Mammary epithelial cell (primary cell): ENCODE measurements at places on chromosomes 7 and 10. TPM values are rescaled to one million over a fixed set of nuclear protein-coding genes. Genes with fewer than 3 reads are reported as not detected.

The ARL4A gene
- 57.3 TPM for total RNA-seq

The FAM241B gene
- 14.0 and 15.1 TPM in 2 replicates for total RNA-seq

The LIPM gene
- total RNA-seq, result not detected

The CBLL1 gene
- total RNA-seq, result 37.8 TPM

The MCMBP gene
- total RNA-seq, result 48.7 TPM

The ZNF438 gene
- 3.2 and 3.4 TPM in 2 replicates for total RNA-seq

The NPSR1 gene
- total RNA-seq, result not detected

The AKR1B1 gene
- total RNA-seq, result 128 and 137 TPM in 2 replicates

The CEP55 gene
- 21.0 and 35.4 TPM in 2 replicates for total RNA-seq

The RAPGEF5 gene
- total RNA-seq, result 6.0 TPM

The LRRC17 gene
- total RNA-seq, result not detected

The SPAG6 gene
- total RNA-seq, result not detected

- DNase-seq, result no peak
Measured at GRCh38 chr7:26724795-26725194, 139.6 kb downstream of the SKAP2 start.

- no peak for DNase-seq
Measured at GRCh38 chr7:83640240-83640639, 8.7 kb downstream of the SEMA3E start.

GRCh38 chr10:17174626-17175025, 26.8 kb downstream of the TRDMT1 start:
- no peak for DNase-seq

GRCh38 chr7:85342781-85343180, 155.9 kb upstream of the SEMA3D start:
- no peak for DNase-seq

DNA sequence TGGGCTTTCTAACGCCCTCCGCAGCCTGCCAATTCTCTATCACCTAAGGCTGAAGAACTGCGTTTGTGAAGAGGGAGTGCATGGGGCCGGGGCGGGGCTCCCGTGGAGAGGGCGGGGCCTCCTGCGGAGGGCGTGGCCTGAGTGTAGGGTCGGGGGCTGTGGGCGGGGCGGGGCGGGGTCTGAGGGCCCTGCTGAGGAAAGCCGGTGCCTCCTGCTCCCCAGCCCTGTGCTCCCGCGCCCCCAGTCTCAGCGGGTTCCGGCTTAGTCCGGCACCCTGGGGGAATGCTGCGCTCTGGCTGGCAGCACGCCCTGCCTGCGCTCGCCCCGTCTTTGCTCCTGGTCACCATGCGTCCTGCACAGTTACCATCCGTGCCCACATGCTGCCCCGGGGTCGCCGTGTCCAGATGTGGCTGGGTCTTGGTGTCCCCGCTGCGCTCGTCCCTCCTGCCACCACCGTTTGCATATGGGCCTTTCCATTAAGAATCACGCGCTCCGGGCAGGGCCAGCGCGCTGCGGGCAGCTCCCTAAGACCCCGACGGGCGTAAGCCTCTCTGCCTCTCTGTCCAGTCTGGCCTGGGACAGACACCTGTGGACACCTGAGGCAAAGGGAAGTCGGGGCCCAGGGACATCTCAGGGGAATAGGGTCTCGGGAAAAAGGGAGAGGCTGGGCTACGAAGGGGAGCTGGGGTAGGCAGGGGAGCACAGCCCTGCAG, 144.0 kb upstream of the RET start:
- no peak for DNase-seq

GRCh38 chr10:52308251-52309031, 5.6 kb upstream of the DKK1 start:
- DNase-seq, result peak; percentile 45

DNA sequence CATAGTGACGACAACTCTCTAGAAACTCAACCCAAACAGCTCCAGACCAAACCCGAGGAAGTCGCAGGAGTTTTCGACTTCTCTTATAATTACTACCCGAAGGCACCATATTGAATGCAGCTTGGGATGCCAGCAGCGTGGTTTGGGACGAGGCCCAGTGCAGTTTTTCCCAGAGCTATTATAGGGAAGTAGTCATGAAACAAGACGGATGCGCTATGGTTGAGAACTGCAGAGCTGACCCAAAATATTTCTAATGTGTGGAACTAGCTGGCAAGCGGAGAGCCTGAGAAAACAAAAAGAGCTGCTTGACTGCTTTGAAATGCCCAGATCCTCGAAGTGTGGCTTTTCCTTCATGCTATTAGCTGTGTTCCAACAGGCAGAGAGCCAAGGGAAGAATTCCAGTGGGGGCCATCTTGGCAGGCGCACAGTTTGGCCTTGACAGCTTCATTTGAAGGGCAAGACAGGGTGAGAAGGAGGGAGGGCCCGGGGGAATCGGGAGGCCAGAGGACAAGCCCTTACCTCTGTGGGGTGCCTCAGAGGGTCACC, 122.7 kb downstream of the CUL2 start:
- DNase-seq, result no peak

GRCh38 chr10:101840102-101840684, 3.4 kb downstream of the KCNIP2 start:
- DNase-seq, result peak; percentile 24

DNA sequence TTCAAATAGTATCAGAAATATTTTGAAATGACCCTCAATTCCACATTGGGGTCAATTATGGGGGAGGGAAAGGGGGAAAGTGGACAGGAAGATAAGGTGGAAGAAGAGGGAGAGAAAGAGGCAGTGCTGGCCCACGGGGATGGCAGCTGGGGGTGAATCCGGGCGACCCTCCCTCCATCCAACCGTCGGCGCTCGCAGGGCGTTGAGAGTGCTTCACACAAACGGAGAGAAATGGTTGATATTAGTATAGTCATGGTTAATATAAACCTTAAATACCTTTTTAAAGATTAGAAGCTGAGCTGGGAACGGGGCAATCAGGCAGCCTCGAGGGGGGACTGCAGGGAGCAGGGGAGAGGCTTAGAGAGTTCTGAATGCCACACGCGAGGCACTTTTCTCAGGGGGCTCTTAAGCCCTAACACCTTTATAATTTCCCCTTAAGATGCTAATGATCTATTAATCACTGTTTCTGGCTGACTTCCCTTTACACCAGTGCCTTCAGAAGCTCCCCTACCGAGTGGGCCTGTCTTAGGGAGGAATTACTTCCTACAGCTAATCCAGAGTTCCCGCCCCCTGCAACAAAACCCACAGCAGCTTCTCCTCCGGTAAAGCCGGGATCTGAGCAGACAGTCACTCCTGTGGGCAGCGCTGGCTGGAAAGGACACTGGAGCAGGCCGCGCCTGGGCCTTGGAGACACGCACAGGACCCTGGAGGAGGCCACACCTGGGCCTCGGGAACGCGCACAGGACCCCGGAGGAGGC, 39.5 kb downstream of the PRKAG2 start:
- no peak for DNase-seq

DNA sequence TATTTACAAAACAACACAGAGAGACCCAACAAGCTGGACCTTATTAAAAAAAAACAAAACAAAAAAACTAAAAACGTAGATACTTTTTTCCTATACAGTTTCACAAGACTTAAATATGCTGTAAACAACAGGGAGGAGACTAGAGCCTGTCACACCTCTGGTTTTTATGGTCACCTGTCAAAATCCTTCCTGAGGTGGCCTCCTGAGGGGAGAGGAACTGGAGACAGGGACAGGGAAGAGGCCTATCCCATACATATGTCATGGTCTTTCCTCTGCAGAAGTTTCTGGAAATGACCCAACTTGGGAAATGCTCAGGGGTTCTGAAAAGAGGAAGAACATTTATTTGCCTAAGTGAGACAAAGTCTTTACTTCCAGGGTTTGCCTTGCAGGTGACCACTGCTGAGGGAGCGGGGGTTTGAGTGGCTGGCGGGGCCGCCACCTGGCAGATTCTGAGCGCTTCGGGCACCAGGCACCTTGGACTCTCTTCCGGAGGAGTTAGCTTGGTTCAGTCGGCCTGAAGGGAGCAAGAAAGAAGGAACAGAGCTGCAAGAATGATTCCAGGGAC, 18.3 kb downstream of the CPA1 start:
- DNase-seq, result no peak

DNA sequence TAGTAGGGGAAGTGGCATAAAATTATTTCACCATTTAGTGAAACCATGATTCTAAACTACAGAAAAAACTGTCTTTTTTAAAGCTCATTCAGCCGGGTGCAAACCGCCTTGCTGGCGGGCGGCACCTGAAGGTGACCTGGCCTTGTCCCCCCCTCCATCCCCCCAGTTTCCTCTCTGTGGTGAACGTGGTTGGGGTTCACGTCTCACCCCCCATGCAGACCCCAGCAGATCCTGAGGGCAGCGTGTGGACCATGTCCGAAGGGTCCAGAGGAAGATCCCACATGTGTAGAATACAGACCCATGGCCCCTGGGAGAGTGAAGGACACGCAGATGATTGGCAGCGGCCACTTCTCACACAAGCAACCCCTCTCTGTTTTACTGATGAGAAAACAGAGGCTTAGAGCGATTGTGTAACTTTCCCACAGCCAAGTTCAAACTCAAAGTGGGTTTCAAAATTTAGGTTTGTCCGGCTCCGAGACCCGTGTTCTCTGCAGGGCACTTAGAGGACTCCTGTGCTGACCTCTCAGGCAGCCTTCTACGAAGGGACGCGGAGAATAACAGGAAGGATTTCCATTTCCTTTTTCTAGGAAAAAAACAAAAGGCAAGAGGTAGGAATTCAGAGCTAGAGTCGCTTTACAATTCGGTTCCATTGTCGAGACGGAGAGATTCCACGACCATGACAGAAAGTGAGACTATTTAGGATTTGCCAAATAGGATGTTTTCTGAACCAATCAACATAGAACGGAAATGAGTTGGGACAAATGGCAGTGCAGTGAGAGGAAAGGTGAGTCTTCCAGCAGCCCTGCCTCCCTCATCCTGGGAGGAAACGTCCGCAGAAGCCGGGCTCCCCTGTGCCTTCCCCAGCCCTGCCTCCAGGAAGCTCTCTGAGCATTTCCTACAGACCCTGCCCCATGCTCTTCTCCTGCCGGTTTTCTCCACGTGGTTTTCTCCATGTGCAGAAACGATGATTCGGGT, 67.6 kb upstream of the PITRM1 start:
- no peak for DNase-seq

- no peak for DNase-seq
Measured at GRCh38 chr7:8070451-8071180, 102.0 kb downstream of the GLCCI1 start.

- DNase-seq, result no peak
Measured at GRCh38 chr10:14008740-14009080, 322.0 kb downstream of the FRMD4A start.

DNA sequence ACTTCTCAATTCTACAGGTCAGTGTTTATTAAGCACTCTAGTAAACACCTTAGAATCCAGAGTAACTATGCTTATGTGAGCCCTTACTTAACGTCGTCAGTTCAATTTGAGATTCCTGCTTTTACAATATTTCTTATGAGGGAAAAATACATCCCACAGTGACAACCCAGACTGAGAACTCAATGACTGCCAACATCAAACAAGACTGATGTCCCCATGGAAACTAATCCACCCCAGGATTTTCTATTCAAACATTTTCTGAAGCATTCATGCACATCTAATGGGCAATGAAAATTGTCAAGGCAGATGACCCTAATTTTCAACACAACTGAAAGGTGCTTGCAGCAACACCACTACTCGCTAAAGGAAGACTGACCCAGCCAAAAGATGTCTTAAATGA, 67.0 kb downstream of the ATE1 start:
- no peak for DNase-seq

DNA sequence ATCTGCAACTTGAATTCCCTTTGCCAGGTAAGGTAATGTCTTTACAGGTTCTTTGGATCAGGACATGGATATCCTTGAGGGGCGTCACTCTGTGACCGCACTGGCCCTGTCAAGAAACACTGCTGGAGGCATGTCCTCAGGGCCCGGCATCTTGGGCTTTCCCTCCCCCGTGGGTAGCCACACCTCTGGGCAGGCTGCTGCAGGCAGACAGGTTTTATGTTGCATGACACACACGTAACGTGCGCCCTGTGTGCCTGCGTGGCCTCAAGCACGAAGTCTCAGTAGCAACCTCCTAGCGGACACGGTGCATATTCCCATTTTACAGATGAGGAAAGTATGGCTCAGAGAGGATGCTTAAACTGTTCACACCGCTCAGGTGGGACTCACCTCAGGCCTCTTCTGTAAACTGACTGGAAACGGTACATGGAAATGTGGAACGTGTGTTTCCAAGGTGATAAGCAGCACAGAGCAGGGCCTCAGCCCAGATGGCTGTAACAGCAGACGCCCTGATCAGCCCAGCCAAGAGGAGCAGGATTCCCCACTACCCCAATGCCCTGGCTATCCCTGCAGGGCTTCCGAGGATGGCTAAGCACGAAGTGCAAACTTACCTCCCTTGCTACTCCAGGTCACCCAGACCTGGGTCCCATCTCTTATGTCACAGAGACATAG, 553.6 kb downstream of the TCERG1L start:
- no peak for DNase-seq

- peak; percentile 3 for DNase-seq
Measured at GRCh38 chr7:24477398-24478136, 95.7 kb upstream of the PALS2 start.

GRCh38 chr7:51019891-51020870, 237.5 kb upstream of the GRB10 start:
- DNase-seq, result no peak

DNA sequence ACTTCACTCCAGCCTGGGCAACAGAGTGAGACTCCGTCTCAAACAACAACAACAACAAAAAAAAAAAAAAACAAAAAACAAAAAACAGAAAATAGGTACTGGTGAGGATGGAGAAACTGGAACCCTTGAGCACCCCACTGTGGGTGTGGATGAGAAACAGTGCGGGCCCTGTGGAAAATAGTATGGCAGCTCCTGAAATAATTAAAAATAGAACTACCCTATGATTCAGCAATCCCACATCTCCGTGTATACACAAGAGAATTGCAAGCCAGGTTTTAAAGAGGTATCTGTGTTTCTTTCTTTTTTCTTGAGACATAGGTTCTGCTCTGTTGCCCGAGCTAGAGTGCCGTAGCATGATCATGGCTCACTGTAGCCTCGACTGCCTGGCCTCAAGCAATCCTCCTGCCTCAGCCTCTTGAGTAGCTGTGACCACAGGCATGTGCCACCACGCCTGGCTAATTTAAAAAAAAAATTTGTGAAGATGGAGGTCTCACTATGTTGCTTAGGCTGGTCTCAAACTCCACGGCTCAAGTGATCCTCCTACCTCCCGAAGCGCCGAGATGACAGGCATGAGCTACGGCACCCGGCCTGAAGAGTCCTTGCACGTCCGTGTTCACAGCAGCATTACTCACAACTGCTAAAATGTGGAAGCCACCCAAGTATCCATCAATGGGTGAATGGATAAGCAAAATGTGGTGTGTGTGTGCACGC, 39.5 kb downstream of the EBF3 start:
- no peak for DNase-seq

DNA sequence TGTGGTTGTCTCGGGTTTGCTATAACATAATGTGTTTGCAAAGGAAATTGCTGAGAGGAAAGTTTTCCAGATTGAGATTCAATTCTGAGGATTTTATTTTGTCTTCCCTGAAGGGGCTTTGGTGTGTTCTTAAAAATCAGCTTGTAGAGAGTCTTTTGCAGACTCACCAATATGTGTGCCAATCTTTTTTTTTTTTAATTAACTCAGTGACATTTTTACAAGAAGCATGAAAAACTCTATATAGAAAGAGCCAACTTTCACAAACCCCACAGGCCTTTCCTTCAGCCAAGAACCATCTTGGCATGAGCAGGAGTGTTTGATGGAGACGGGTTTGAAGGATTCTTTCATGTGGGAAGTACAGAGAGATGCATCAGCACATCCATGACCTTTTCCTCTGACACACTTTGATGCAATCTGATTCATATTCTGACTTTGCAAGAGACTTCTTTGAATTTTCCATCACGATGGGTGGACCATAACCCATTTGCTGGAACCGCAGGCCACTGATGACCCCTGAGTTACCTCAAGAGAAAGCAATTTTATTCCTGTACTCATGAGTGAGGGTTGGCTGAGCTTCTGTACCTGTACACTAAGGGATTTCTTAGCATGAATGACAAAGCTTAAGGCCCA, 892.6 kb downstream of the XPNPEP1 start:
- no peak for DNase-seq

GRCh38 chr7:105297985-105298384, 90.7 kb downstream of the SRPK2 start:
- no peak for DNase-seq
